Cardiac muscle cell (in vitro differentiated cells and primary cell): ENCODE measurements at places on chromosomes 2 and 18. TPM values are rescaled to one million over a fixed set of nuclear protein-coding genes. Genes with fewer than 3 reads are reported as not detected.

- no peak for DNase-seq
Measured at GRCh38 chr2:100200985-100201384, 58.6 kb upstream of the AFF3 start.

DNA sequence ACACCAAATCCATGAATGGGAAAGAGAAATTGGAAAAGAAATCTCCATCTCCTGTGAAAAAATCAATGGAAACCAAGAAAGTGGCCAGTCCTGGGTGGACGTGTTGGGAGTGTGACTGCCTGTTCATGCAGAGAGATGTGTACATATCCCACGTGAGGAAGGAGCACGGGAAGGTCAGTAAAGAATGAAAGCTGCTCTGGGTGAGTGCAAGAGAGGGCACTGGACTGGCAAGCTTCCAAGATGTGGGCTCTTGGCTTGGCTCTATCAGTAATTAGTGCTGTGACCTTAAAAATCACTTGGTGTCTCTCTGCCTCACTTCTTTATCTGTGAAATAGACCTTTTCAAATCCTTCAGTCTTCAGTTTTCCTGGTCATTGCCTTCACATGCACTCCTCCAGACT, 89.0 kb downstream of the ZNF532 start:
- DNase-seq, result peak; percentile 71

Gene IHH
- not detected in 2 replicates for polyA plus RNA-seq

GRCh38 chr2:192773044-192773443, 578.3 kb upstream of the TMEFF2 start:
- DNase-seq, result no peak

DNA sequence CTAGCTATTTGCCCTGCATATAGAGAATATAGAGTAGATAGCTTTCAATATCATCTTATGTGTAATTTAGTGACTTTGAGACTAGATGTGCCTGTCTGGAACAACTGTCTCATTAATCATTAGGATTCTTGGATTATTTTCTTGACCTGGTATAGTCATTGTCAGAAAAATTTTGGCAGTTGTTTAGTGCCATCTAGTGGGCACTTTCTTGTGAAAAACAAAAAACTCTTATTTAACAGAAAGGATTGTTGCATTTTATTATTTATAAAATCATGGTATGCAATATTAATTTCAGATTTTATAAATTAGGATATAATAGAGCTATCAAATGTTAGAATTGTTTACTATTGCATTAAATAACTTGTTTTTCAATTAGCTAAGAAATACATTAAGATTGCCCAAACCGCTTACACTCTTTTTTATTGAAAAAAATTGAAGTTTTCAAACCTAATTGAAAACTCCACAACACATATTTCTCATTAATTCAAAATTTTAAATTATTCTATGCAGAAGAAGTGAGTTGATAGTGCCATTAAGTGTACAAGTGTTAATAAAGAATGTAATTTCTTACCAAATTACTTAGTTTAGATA, 80.3 kb downstream of the DYNAP start:
- peak; percentile 59 for DNase-seq
